ENCODE measurements at places on chromosomes 1 and 21.

DNA sequence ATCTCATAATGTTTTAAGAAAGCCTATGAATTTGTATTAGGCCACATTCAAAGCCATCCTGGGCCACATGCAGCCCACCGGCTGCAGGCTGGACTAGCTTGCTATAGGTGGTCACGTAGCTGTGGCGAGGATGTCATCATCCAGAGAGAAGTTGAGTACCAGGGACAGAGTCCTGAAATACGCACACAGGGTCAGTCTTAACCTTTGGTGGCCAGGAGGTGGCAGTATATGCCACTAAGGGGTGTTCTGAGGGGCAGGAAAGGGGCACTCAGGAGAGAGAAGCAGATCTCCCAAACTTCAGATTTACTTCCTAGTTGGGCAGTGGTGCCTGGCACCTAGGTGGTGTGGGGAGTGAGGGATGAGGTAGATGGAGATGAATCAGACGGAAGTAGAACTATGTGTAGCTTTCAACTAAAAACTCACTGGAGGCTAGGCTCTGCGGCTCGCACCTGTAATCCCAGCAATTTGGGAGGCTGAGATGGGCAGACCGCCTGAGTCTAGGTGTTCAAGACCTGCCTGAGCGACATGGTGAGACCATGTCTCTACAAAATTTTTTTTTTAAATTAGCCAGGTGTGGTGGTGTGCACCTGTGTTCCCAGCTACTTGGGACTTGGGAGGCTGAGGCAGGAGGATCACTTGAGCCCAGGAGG, 16.3 kb upstream of the CDK18 start:
- DNase-seq: peak; percentile 75

GRCh38 chr1:21869620-21870121, 57.6 kb downstream of the LDLRAD2 start:
- DNase-seq: no peak

DNA sequence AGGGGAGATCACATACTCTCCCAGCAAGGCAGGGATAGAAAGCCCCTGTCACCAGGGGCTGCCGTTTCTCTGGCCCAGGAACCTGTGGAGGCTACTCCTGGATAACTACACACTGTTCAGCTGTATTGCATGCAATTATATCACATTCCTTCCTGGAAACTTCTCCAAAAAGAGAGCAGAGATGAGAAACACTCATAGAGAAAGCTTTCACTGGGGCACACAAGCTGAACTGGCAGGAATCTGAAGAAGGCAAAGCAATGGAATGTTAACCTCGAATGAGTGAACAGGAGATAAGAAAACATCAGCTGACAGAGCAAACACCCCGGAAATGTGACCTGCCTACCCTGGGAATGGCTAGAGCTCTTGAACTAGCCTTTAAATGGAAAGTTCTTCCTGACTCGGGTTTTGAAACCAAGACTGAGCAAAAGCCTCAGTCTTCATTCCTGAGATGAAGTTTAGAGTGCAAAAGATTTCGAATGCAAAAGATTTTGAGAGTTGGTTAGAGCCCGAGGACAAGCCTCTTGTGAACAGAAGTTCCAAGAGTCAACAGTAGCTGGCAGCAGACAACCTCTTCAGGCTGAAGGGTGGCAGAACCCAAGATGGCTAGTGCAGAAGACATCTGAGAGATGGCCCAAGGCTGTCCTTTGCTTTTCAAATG, 32.3 kb downstream of the CCN1 start:
- peak; percentile 3 for DNase-seq

DNA sequence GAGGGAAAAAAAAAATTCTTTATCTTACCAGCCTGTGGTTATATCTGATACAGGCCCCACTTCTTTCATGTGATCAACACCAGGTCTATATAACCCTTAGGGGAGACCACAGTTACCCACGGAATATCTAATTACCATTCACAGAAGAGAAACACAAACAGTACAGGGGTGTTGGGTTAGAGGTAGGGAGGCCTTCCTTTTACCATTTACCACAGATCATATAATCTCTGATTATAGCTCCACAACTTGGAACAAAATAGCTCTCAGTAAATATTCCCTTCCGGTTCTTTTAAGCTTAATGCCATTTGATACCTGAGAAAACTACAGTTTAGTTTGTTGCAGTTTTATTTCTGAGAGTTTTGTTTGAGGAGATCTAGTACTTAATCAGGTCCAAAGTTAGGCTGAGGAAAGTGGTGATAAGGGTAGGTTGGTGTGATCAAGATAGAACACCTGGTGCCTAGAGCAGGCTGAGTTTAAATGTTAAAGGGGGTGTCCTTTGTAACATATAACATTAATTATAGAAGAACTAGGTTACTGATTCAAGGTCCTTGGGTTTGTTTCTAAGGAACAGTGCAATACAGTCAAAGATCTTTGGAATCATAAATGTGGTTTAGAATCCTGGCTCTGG, 14.1 kb downstream of the EPB41 start:
- DNase-seq: no peak

DNA sequence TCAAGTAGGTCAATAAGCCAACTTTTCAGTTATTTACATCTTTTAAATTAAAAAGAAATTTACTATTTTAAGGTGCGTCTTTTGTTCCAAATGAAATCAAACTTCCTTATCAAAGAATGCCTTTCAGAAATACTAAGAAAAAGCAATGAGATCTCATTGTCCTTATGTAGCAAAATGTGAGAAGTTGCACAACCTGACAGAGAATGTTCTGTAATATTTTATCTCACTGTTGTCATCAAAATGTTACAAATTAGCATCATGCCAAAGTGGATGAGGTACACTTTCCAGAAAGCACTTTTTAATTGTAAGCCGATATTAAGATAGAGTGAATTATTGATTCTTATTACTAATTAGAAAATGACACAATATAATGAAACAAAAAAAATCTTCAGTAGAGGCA, 50.4 kb downstream of the KCNT2 start:
- DNase-seq: no peak

DNA sequence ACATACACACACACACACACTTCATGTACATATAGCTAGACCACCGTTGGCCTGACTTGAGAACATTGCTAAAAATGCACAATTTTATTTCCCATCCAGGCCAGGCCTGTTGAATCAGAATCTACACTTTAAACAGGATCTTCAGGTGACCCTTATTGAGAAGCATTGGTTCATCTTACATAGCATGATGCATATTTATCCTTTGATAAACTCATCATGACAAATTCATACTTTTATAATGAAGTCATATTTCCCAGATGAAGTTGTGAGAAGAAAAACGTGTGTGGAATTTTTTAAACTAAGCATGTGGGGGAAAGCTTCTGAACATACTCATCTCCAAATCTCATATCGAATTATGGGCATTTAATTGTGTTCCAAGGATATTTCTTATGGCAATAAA, 877.7 kb downstream of the MRPL39 start:
- DNase-seq: no peak

DNA sequence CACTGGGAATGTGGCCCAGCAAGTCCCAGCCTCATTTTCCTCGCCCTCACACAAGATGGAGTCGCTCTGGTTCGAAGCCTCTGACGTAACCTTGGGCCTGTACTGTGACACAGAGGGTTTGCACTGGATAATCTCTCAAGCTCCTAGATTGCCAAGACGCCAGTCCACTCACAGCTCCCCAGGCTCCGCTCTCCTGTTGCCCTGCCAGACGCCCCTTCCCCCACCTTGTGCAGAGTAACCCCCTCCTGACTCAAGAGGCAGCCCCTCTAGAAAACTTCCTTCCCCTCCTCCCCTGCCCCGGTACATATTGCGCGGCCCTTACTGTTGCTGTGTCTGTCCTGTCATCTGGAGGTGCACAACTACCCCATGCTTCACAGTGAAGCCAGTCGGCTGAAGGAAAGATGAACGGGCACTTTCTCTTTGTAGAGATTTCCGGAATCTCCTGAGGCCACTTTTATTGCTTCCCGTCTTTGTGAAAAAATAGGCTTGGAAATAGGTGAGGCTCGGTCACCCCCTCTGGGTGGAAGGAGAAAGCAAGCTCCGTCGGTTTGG, 981 bp upstream of the KIAA1614 start:
- no peak for DNase-seq

GRCh38 chr1:8318436-8318835, 522 bp downstream of the SLC45A1 start:
- DNase-seq: no peak

DNA sequence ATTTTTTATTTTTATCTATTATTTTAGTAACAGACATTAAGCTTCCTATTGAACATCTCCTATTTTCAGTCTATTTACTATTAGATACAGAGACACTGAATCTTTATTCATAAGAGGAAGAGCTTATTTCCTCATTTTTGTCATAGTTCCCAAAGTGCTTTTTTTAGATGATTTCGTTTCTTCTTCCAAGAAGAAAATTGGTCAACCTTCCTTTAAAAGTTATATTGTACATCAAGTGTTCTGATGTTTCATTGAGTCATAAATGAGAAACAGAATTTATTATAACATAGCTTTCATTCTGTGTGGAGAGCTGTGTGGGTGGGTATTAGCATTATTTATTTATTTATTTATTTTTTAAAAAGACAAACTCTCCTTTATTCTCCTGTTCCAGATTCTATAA, 50.6 kb upstream of the BACH1 start:
- peak; percentile 76 for DNase-seq

- DNase-seq: no peak
Observed at GRCh38 chr1:4056422-4056821, 156.3 kb upstream of the C1orf174 start.

DNA sequence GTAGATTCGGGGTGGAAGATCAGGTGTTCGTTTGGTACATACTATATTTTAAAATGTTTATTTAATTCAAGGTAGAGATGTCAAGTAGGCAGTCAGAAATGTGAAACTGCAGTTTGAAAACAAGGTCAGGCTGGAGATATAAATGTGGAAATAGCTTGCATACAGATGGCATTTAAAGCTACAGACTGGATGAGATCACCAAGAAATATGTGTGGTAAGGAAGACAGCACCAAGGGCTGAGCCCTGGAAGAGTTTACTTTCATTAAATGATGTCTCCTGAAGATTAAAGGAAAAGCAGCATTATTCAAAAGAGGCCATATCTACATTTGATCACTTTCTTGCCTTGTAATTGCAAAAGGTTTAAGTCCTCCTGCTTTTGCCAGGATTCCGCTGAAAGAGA, 271.3 kb downstream of the PTBP2 start:
- DNase-seq: no peak

DNA sequence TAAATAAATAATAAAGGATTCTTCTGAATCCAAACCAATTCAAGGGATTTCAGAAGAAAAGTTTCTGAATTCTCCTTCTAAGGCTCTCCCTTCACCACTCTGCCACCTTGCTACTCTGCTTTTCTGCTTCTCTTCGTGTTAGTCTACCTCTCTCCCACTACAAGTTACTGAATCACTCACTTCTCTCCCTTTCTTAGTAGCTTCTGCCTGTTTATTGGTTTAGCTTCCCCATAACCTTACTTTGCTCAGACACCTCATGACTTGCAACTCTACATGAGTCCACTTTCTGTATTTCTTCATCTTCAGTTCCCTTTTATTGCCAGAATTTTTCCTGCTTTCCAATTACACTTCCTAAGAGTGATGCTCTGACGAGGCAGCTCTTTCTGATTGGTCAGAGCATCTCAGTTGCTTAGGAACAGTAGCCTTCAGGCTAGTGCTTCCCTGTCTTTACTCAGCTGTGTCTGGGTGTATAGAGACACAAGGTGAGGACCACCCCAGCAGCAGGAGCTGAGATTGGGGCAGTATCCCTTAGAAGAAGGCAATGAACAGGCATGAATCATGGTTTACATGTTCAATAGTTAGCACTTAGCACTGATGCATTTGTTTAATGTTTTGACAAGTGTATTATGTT, 144.6 kb downstream of the SLC30A10 start:
- DNase-seq: no peak

DNA sequence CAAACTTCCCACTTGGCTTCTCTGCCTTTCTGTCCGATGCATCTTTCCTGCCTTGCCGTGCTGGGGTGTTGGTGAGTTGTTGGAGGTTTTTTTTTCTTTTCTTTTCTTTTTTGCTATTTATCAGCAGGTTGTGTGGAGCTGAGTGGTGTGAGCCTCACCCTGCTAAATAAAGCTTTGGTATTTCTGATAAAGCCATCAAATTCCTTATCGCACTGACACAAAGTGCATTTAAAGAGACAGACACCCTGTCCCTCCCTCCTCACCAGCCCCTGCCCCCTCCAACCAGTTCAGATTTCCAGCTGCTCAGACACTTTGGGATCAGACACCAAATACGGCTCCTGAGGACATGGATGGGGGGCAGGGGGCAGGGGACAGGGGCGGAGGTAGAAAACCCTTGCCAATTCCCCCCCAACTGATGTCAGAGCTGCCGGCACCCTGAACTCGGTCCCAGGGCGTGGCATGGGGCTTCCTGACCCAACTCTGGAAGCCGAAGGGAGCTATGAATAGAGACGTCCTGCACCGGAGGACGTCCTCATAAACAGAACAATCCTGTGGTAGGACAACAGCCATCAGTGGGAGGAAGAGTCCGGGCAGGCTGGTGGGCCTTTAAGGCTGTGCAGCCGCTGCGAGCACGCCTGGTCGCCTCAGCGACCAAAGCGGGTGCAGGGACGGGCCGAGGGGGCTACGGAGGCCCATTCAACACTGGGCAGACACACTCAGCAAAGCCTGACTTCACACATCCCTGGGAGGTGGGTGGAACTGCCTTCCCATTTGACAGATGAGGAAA, 79.0 kb downstream of the CASZ1 start:
- DNase-seq: no peak

DNA sequence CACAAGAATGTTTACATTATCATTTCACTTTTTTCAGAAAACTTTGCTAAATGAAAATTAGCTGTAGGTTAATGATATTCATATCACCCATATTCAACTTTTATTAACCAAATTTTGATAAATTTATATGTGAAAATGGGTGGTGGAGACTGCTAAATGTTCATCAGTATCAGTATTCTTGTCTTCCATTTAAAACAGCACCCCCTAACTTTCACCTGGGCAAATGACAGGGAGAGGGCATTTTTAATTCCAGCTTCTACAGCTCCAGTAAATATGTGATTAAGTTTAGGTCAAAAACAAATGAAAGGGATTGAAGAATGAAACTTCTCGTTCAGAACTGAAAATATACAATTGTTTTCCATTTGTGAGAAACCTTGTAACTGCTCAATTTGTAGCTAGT, 722.2 kb downstream of the KCNT2 start:
- no peak for DNase-seq
